ENCODE measurements at places on chromosomes 3 and 15.

DNA sequence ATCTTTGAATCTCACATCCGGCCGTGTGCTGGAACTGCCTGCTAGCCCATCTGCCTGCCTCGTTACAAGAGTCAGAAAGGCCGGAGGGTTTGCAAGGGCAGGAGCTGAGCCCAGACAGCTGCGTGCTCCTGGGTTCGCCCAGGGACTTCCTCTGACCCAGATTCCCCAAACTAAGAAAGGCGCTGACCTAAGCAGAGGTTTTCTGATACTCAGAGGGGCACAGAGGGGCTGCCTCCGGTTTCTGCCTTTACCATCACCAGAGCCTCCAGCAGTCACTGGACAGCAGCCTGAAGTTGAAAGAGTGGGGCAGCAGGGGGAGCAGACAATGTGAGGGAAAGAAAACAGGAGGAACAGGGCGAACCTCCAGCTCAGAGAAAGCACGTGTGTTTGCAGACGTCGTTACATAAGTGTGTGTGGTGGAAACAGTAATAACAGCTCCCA is 33.4 kb upstream of the RAD18 start:
- peak; percentile 68 for DNase-seq

GRCh38 chr3:14562121-14562890 is 22.2 kb upstream of the GRIP2 start:
- no peak for DNase-seq

DNA sequence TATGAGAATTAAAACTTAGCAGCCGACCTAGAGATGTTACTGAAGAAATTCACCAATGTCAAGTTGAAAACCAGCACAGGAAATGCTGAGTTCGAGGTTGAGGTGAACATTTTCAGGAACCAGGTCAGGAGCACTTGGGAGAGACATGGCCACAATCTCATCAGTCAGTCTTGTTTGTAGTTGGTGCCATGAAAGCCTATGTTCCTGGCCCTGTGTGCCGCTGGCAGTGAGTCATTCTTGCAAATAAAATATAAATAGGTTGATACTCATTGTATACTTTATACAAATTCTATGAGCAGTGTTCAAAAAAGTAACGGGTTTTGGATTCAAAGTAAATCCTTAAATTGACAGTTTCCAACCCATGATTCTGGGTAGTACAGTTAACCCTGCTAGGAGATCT is 1.5 kb upstream of the FSIP1 start:
- DNase-seq, result peak; percentile 64

- DNase-seq, result no peak
Observed at GRCh38 chr3:122725106-122725505, 44.5 kb downstream of the PARP14 start.
